ENCODE measurements at places on chromosomes 2 and 18. TPM values are rescaled to one million over a fixed set of nuclear protein-coding genes. Genes with fewer than 3 reads are reported as not detected.
A peak's percentile ranks its signal among the peaks of the same experiment; 100 is the strongest.

Gene G6PC2
- total RNA-seq, result not detected

Gene ACVR2A
- total RNA-seq, result 9.2 TPM

Gene DSG4
- total RNA-seq, result not detected

Gene GPR75
- total RNA-seq, result 1.9 TPM

Gene TMEM37
- not detected for total RNA-seq

DNA sequence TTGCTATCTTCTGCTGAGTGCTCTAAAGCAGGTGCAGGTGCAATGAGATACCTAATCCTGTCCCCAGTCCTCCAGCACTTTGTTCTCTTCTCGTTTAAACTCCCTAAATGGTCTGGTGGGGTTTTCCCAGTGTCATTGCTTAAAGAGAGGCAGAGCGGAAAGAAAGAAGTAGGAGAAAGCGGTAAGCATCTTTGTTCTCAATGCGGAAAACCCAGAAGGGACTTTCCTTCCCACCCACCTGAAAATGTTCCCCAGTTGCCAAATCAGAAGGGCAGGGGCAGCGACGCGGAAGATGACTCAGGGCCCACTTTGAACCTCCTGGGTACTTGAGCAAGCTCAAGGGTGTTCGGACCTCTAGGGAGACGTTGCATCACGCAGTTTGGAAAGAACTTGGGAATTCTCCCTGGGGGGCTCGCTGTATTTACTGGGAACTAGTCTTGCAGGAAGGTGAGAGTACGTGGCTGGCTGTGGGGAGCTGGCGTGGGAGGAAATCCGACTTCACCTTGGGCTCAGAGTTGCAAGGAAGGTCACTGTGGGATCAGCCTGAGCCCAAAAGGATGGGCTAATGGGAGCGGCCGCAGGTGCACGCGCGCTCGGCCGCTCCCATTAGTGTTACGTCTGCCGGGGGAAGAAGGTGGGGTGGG lies 589 bp upstream of the SGPP2 start:
- H3K4me3 ChIP-seq, result peak overlapping the region; percentile 75
- peaks cover 43% of the 10 kb centered on the region for H3K27me3 ChIP-seq
- DNase-seq, result no peak
- H3K27ac ChIP-seq, result peak overlapping the region; percentile 58
- peaks cover 24% of the 10 kb centered on the region for H3K4me1 ChIP-seq

- peaks cover 9% of the 10 kb centered on the region for H3K36me3 ChIP-seq
- DNase-seq, result peak; percentile 97
- peaks cover 51% of the 10 kb centered on the region for H3K4me1 ChIP-seq
- peak within 1 kb of the TSS; percentile 89 for H3K4me3 ChIP-seq
Observed at GRCh38 chr2:241149925-241150659, at the start of gene PPP1R7. TSS of gene PPP1R7 (plus strand) at chr2:241150467. CDS start at chr2:241150496, 29 bp downstream.

DNA sequence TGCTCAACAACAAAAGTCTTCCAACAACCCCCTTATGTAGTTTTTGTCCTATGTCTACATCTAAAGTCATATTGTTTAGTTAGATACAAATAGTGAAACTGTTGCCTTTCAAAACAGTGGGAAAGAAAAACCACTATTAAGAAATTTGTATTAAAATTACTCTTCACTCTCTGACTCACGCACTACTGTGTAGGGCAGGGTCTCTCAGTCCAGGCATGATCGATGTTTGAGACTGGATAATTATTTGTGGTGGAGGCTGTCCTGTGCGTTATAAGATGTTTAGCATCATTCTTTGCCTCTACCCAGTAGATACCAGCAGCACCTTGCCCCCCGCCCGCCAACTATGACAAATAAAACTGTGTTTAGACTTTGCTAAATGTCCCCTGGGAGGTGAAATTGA lies 369.4 kb upstream of the ZEB2 start:
- no peaks in the 10 kb centered on the region for H3K27me3 ChIP-seq
- no peak overlapping the region for H3K27ac ChIP-seq
- H3K4me3 ChIP-seq, result no peak overlapping the region
- no peaks in the 10 kb centered on the region for H3K4me1 ChIP-seq

- no peaks in the 10 kb centered on the region for H3K27me3 ChIP-seq
- H3K4me3 ChIP-seq, result no peak overlapping the region
- H3K27ac ChIP-seq, result no peak overlapping the region
Observed at GRCh38 chr2:165835363-165835762, 41.3 kb upstream of the GALNT3 start.

- no peak overlapping the region for H3K4me3 ChIP-seq
- H3K4me1 ChIP-seq, result no peaks in the 10 kb centered on the region
- H3K27ac ChIP-seq, result no peak overlapping the region
- peaks cover 20% of the 10 kb centered on the region for H3K36me3 ChIP-seq
- H3K27me3 ChIP-seq, result peaks cover 1% of the 10 kb centered on the region
Observed at GRCh38 chr2:232586943-232587505, 36.5 kb downstream of the EIF4E2 start.

DNA sequence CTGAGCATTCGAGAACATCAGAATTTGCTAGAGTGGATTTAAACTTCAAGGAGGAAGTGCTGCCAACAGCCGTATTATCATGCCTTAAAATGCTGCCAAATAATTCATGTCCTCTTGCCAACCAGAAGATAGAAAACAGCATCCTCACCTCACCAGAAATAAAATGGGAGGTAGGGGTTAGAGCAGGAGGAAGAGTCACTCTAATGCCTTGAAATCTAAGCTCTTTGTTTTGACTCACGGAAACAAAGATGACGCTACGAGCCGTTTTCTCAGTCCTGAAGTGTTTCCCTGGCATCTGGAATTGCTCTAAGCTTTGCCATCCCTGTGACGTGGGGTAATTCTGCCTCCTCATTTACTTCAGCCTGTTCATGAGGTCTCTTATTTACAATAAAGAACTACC lies 97.1 kb downstream of the PRPF40A start:
- no peaks in the 10 kb centered on the region for H3K27me3 ChIP-seq
- H3K4me3 ChIP-seq, result no peak overlapping the region
- no peak overlapping the region for H3K27ac ChIP-seq
- H3K4me1 ChIP-seq, result no peaks in the 10 kb centered on the region
- H3K36me3 ChIP-seq, result no peaks in the 10 kb centered on the region

DNA sequence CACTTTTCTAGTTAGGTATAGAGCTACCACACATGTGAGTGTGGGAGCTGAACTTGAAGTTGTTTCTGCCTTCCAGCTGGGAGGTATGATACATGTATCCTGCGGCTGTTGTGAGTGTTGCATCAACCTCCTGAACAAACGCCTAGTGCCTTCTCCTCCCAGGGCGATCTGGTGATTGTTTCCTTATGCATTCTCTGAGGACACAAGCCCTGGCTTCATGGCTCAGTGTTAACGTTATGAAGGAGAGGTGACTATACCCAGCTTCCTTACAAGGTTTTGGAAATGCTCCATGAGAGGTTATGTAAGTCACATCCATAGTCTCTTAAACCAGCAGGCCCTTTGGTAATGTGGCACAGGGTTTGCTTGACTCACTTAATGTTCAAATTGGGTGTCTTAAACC lies 64.9 kb downstream of the SPRED2 start:
- no peak for DNase-seq
- H3K36me3 ChIP-seq, result no peaks in the 10 kb centered on the region
- H3K27ac ChIP-seq, result no peak overlapping the region
- no peak overlapping the region for H3K4me3 ChIP-seq
- H3K27me3 ChIP-seq, result peaks cover 2% of the 10 kb centered on the region

- H3K27me3 ChIP-seq, result no peaks in the 10 kb centered on the region
- peak overlapping the region; percentile 80 for H3K4me3 ChIP-seq
- H3K27ac ChIP-seq, result peak overlapping the region; percentile 84
- peaks cover 43% of the 10 kb centered on the region for H3K4me1 ChIP-seq
- DNase-seq, result peak; percentile 28
- H3K36me3 ChIP-seq, result peaks cover 7% of the 10 kb centered on the region
Observed at GRCh38 chr2:105328281-105329196, 996 bp downstream of the TGFBRAP1 start.

- H3K4me3 ChIP-seq, result no peak overlapping the region
- DNase-seq, result no peak
- peaks cover 86% of the 10 kb centered on the region for H3K4me1 ChIP-seq
- peaks cover 70% of the 10 kb centered on the region for H3K36me3 ChIP-seq
Observed at GRCh38 chr2:95051626-95052025, 26.1 kb downstream of the MAL start.

DNA sequence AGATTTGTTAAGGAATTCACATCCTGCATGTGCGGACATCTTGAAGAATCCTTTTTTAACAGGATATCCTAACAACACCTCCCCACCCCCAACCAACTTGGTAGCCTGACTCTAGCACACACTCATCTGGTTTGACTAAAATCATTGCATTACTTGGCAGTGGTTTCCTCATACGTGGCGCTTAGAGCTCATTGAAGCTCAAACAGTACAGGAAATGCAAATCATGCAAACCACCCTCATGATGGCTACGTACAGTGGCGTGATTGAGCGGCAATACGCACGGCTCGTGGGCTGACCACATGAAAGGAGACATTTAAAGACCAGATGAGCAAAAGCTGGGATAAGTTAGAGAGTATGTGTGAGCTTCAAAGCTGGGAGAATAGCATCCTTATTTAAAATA lies 336.2 kb downstream of the ZEB2 start:
- DNase-seq, result peak; percentile 79
- peaks cover 24% of the 10 kb centered on the region for H3K4me1 ChIP-seq
- H3K27ac ChIP-seq, result peak overlapping the region; percentile 81
- peak overlapping the region; percentile 45 for H3K4me3 ChIP-seq
- H3K27me3 ChIP-seq, result no peaks in the 10 kb centered on the region
- peaks cover 8% of the 10 kb centered on the region for H3K36me3 ChIP-seq

DNA sequence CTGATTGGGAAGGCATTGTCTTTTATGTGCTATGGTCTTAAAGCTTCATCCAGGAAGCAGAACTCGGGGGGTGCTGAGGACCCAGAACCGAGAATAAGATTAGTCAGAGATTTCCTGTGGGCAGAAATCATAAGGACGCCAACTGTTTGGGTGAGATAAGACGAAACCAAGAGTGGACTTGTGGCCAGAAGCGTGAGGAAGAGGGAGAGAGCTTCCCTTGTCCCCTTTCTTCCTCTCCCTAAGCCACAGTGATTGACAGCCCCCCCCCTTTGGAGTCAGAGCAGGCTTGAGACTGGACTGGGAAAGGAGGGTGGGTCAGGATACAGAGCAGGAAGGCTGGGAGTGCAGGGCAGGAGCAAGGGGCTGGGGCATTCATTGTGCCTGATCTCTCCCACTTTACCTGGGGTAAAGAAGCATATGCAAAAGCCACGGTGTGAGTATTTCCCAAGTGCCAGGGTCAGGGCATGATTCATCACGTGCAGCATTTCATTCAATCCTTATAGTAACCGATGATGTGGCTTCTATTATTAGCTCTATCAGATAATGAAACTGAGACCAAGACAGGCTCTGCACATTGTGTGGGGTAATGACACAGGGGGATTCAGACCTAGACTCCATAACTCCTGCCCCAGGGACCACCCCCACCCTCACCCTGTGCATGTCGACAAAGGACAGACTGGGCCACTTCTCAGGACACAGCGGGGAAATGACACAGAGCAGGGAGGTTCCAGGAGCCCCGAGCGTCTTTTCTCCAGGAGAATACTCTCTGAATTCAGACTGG lies 3.0 kb upstream of the IL1RN start:
- DNase-seq, result no peak
- H3K4me1 ChIP-seq, result peaks cover 20% of the 10 kb centered on the region
- H3K27me3 ChIP-seq, result peaks cover 18% of the 10 kb centered on the region
- peak overlapping the region; percentile 19 for H3K27ac ChIP-seq
- no peaks in the 10 kb centered on the region for H3K36me3 ChIP-seq

DNA sequence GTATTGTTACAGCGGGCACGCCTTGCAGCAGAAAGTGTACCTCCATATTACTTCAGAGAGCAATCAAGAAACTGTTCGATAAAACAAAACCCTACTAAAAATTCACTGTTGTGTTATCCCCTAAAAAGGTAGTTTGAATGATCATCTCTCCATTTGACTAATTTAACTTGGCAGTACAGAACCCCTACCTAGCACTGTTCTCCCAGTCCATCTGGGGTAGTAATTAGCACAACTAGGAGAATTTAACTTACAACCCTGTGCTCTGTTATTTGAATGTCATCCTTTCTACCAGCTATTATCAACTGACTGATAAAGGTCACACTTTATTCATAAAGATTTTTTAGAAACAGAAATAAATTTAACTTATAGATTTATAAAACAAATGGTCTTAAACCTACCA lies 121.2 kb downstream of the EPB41L3 start:
- H3K4me1 ChIP-seq, result peaks cover 2% of the 10 kb centered on the region
- no peak overlapping the region for H3K4me3 ChIP-seq
- no peak overlapping the region for H3K27ac ChIP-seq
- H3K36me3 ChIP-seq, result no peaks in the 10 kb centered on the region
- H3K27me3 ChIP-seq, result no peaks in the 10 kb centered on the region
- DNase-seq, result no peak

DNA sequence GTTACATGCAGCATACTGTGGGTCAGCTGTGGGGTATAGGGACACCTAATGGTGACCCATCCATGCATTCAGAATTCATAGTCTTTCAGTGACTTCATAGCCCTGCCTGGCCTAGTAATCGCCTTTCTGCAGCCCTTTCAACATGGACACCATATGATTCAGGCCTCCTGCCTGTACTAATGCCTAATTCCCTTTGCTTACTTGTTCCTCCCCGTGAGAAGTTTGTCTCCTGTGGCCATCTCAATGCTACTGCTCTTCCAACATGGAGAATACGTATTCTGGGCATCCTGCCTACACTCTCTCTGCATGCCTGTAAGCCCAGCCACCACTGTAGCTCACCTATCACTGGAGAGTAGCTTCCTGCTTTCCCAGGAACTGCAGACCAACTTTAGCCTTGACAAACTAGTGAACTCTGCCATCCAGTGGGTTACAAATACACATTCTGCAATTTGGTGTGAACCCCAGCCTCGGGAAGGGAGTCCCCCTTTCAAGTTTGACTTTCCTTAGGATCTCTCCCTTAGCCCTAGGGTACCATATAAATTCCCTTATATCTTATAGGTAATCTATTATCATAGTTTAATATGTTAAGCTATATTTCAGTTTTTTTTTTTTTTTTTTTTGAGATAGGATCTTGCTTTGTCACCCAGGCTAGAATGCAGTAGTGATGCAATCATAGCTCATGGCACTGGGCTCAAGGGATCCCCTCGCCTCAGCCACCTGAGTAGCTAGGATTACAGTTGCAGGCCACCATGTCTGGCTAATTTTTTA lies 22.3 kb downstream of the M1AP start:
- H3K27ac ChIP-seq, result no peak overlapping the region
- H3K27me3 ChIP-seq, result peaks cover 6% of the 10 kb centered on the region
- no peak overlapping the region for H3K4me3 ChIP-seq
- no peaks in the 10 kb centered on the region for H3K36me3 ChIP-seq
- DNase-seq, result no peak
- H3K4me1 ChIP-seq, result no peaks in the 10 kb centered on the region

- H3K4me3 ChIP-seq, result no peak overlapping the region
- no peaks in the 10 kb centered on the region for H3K27me3 ChIP-seq
- no peaks in the 10 kb centered on the region for H3K36me3 ChIP-seq
- H3K4me1 ChIP-seq, result no peaks in the 10 kb centered on the region
Observed at GRCh38 chr2:239954166-239955086, 70.7 kb downstream of the NDUFA10 start.

- H3K36me3 ChIP-seq, result no peaks in the 10 kb centered on the region
- no peaks in the 10 kb centered on the region for H3K27me3 ChIP-seq
- DNase-seq, result no peak
- H3K4me3 ChIP-seq, result no peak overlapping the region
Observed at GRCh38 chr2:48423376-48423775, 106.6 kb upstream of the STON1 start.

DNA sequence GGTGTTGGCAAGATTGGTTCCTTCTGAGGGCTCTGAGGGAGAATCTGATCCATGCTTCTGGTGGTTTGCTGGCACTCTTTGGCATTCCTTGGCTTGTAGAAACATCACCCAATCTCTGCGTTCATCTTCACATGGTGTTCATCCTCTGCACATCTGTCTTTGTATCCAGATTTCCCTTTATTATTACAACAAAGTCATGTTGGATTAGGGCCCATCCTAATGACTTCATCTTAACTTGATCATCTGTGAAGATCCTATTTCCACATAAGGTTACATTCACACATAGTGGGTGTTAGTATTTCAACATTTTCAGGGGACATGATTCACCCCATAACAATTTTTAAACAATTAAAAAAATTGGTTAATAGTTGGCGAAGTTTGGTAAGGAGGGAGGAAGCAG lies 177.4 kb upstream of the CWC22 start:
- H3K4me1 ChIP-seq, result no peaks in the 10 kb centered on the region
- DNase-seq, result no peak
- no peaks in the 10 kb centered on the region for H3K27me3 ChIP-seq
- H3K4me3 ChIP-seq, result no peak overlapping the region
- H3K36me3 ChIP-seq, result no peaks in the 10 kb centered on the region

Measured in activated CD4-positive, alpha-beta T cell treated with anti-CD3 and anti-CD28 coated beads, Interleukin-2, amount 10 ng/mL, durations not matched to agents 7 days and 5 days (primary cell).